ENCODE measurements at places on chromosomes 1 and 21.

DNA sequence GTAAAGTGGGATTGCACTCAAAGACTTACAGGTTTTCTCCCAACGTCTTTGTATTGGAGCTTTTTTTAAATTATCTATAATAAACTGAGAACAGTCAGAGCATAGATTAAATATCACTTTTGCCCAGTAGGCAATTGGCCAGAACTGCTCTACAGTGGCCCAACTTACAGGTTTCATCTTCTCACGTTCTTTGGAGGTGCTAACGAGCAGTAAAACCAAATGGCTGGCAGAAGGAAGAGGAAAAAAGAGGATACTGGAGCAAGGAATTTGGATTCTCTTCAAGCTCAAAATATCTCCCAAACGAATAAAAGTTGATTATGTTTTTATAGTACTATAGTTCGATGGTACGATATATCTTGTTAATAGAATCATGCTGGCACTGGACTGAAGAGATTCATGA is 201.1 kb downstream of the ROR1 start:
- no peak for DNase-seq

- no peak for DNase-seq
Measured at GRCh38 chr1:79633456-79633855, 626.9 kb upstream of the ADGRL4 start.

- no peak for DNase-seq
Measured at GRCh38 chr1:70265946-70266345, 44.8 kb downstream of the SRSF11 start.

DNA sequence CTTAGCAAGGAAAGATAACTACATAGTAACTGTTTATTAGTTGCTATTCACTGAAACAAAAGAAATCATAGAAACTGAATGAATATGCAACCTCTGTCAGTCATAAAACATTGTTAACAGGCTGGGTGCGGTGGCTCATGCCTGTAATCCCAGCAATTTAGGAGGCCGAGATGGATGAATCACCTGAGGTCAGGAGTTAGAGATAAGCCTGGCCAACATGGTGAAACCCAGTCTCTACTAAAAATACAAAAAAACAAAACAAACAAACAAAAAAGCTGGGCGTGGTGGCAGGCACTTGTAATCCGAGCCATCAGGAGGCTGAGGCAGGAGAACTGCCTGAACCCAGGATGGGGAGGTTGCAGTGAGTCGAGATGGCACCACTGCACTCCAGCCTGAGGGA is 44.1 kb downstream of the CRB1 start:
- DNase-seq: no peak

DNA sequence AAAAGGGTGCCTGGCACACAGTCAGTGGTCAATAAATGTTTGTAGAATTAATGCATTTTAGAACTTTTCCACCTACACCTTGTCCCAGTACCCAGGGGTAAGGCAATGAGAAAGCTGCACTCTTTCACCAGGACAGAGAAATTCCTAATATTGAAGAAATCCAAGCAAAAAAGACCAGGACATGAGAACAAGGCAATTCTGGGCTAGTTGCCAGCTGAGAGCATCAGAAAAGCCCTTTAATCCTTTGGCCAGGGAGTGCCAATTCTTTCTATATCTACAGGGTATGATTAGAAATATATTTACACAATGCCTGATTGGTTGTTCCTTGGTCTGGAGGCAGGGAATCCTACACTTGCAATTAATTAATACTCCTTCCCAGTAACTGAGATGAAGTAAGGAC is 492.4 kb upstream of the NFIA start:
- no peak for DNase-seq

DNA sequence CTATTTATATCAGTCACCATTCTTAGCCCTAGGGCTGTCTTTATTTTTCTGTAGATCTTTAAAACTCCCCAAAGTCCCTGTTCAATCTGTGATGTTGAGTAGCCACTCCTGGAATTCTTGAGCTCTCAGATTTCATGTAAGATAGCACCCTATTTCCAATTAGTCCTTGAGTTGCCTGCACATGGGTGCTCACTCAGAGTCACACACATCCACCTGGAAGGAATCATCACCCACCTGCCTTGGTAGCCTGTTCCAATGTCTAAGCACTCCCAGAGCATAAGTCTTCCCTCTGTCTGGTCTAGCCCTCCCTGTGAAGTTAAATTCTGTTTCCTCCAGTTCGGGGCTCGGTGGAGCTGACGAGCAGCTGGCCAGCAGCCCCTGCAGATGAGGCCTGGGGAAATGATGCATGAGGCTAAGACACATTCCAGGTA is 14.7 kb upstream of the ATF3 start:
- no peak for DNase-seq

- no peak for DNase-seq
Measured at GRCh38 chr1:205170532-205171269, 40.8 kb downstream of the DSTYK start.

DNA sequence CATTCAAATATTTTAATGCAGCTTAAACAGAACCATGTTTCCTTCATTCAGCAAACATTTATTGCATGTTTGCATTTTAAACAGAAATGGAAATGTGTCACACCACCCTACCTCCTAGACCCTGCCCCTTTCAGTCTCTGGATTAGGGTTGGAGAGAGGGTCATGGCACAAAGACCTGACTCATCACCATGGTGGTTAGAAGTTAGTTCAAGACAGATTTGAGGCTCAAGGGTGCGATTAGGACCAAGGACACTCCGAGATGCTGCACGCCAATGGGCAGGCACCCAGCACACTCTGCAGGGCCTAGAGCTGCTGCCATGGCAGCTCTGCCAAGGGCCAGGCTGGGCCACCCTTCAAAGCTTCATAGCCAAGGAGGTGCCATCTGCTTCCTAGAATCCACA is 86.9 kb downstream of the NAV1 start:
- no peak for DNase-seq

DNA sequence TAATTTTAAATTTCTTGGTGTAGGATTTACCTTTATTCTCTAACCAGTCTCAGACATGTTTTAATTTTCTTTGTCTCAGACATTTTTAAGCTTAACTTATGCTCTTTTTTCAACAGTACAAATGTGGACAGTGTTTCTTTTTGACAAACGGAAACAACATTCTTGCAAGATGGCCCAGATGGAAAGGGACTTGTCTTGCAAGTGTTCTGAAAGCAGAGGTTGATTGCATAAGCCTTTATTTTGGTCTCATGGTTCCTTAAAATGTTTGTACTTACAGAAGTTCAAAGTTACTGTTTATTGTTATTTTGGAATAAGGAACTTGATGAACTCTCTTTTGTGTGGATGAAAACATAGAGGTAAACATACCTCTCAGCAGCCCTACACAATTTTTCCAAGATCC is 22.9 kb downstream of the SMAP2 start:
- no peak for DNase-seq

- DNase-seq: no peak
Measured at GRCh38 chr21:38474124-38474523, 24.2 kb downstream of the ERG start.

DNA sequence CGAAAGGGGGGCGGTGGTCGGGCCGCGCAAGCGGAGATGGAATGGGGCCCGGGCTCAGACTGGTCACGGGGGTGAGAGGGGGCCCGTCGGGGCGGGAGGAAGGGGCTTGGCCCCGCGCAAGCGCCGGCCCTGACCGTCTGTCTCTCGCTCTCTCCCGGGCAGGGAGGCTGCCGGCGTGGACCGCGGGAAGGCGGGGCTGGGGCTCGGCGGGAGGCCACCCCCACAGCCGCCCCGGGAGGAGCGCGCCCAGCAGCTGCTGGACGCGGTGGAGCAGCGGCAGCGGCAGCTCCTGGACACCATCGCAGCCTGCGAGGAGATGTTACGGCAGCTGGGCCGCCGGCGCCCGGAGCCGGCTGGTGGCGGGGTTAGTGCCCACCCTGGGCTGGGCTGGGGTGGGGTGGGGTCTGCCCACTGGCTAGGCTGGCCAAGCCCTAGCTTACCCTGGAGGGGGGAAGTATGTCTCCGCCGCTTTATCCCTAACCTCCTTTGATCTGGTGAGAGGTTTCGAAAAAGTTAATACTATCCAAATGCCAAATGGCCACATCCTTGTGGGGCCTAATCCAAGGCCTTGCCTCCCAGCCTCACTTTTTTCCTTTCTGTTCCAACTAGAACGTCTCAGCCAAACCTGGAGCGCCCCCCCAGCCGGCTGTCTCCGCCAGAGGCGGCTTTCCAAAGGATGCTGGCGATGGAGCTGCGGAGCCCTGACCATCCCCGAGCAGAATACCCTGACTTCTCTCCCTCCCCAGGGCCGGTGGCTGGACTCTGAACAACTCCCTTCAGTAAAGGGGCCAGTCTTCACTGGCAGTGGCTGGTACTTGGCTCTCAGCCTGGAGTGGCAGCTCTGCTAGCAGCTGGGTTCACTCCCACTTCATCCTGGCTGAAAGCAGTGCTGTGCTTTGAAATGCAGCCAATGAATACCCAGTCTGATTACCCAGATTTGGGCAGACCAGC is 636 bp upstream of the YRDC start:
- DNase-seq: peak; percentile 29

DNA sequence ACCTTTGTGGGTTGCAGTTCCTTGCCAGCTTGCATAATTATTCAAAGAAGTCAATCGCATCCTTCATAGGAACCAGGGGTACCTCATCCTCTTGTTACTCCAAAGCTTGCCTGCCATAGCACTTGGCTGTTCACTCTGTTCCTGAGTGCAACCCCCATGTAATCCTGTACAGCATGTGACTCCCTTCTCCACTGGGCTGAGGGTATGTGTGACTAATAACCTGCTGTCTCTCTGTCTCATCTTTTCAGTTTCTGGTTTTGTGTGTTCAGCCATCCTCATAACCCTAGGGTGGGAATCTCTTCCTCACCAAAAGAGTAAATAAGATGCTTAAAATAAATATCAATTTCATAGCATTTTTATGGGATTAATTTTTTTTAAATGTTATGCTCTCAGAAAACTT is 351.9 kb downstream of the S1PR1 start:
- DNase-seq: no peak

DNA sequence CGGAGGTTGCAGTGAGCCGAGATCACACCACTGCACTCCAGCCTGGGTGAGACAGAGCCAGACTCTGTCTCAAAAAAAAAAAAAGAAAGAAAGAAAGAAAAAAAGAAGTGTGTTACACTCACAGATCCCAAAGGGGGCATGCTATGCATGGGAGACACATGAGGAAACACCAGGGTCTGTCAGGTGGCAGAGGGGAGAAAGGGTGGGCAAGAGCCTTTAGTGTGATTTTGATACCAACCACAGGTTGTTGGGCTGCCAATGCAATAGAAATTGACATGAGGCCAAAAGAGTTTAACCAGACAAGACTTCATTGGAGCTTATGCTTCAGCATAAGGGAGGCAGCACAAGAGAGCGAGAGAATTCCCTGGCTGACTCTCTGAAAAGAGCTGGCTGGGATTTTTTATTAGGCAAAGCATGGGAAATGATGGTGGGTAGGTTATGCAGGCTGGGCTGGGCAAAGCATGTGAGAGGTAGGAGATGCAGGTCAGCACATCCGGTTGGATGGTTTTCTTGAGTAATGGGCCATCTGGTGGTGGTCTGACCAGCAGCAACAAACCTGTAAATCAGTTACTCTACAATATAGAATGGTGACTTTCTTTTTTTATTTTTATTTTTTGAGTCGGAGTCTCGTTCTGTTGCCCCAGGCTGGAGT is 11.7 kb upstream of the EXTL1 start:
- no peak for DNase-seq

DNA sequence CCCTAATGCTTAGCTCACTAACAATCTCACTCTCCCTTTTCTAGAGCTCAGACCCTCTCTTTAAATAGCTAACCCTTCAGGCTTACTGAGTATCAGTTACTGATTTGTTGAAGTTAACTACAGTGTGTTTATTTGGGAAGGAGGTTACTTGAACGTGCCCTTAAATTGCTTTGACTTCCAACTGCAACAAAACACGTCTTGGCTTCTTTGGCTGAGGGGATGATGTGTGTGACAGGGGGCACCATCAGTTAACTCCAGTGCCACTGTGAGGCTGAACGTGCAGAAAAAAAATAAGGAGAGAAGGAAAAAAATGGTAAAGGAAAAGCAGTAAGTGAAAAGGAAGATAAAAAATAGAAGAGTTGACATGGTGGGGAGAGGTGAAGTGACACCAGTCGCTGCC is 75.1 kb upstream of the NRIP1 start:
- DNase-seq: no peak

GRCh38 chr1:28104866-28105467 is 16.6 kb upstream of the EYA3 start:
- DNase-seq: no peak

DNA sequence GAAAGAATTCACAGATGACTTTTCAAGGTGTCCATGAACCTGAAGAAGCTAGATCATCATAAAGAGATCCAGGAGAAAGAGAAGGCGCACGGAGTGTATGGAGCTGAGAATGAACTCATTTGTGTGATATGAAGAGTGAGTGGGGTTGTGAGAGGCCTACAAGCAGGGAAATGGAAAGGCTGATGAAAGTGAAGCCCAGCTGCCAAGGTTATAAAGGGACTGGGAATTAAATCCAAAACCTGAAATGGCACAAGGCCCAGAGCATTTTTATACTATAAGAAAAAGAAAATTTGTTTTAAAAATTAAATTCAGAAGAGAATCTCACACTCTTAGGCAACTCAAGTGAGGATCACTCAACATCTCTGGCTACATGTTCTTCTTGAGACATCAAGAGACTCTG is 43.4 kb downstream of the HSD3B1 start:
- no peak for DNase-seq

DNA sequence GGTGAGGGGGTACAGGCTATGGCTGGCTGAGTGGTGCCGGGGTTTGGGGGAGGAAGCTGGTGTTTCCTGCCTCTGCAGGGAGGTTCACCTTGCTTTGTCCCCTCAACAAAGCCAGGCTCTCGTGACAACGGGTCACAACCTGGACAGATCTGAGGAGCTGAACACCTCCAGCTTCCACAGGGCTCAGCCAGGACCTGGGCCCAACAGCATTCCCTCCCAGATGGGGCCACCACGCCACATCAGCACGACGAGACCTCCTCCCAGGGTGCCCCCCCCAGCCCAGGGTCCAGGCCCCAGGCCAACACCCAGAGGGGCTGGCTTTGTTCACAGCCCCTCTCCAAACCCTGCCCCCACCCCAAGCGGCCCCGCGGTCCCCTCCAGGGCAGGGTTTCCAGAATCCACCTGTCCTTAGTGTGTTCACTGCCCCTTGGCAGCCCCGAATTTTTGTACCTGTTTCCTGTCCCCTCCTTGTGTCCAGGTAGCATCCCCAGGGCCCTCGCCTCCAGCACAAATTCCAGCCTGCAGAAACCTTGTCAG is 34.7 kb downstream of the UBE2G2 start:
- no peak for DNase-seq

DNA sequence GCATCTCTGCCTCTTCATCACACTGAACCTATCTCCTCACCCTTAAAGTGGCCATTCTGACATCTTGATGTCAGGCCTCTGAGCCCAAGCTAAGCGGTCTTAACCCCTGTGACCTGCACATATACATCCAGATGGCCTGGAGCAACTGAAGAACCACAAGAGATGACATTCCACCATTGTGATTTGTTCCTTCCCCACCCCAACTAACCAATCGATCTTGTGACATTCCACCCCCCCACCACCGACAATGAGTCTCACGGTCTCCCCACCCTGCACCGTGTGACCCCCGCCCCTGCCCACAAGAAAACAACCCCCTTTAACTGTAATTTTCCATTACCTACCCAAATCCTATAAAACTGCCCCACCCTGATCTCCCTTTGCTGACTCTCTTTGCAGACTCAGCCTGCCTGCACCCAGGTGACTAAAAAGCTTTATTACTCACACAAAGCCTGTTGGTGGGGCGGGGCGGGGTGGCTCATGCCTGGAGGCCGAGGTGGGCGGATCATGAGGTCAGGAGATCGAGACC is 21.0 kb upstream of the PINK1 start:
- DNase-seq: no peak
